ENCODE measurements at places on chromosomes 1 and 21.

- no peak for DNase-seq
Observed at GRCh38 chr1:38125016-38125415, 78.4 kb upstream of the POU3F1 start.

GRCh38 chr21:31460980-31461379, 116.9 kb upstream of the TIAM1 start:
- no peak for DNase-seq

DNA sequence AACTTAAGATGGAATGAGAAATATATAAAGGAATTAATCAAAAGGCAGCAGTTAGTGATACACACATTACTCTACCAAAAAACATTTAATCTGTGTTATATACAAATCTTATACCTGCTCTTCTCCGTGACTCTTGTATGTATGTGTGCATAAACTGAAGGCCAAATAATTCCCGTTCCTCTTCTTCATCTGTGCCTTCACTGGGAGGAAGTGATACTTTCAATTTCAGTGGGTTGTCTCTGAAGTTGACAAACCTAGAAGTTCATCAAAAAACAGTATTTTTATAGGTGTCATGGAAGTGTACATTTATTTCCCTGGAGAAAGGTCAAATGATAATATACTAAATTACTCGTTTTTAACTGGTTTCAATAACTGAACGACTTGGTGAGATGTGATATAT, 19.3 kb downstream of the TRMT13 start:
- DNase-seq: peak; percentile 25

DNA sequence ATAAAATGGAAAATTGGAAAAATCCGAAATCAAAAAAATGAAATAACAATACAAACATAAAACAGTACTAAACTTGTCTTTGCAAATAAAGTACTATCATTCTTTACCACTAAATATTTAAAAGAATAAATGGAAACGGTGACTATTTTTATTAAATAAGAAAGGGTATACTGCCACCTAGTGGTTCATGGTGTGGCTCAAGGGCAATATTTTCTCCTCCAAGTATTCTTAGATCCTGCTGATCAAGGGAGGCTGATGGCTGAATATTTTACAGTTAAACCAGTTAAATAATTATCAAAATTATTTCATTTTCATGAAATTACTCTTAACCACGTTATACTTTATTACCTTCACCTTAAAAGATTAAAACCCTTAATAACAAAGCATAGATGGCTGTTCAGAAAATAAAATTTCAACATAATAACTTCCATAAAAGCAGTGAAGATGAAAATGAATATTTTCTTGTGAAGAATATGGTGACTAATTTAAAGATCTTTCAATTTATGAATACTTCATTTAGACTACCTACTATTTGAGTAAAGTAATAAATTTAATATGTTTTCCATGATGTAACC, 1793.9 kb downstream of the NCAM2 start:
- DNase-seq: peak; percentile 24

GRCh38 chr21:17779496-17779895, 39.7 kb downstream of the C21orf91 start:
- peak; percentile 86 for DNase-seq

DNA sequence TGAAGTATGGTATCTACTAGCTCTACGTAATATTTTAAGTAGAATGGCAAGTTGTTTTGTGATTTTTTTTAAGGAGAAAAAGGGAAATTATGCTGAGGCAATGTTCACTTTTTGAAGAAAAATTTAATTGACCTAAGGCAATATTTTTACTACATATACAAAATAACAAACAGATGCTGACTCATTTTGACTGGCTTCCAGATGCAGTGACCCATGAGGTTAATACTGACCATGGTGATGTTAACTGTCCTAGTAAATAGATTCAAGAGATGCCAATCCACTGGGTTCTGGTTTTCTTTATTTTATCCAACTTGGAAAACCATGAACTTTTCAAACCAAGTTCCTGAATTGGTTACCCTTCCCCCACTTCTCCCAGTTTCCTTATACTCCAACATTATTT, 154.9 kb downstream of the CRB1 start:
- DNase-seq: no peak

- no peak for DNase-seq
Observed at GRCh38 chr1:154938604-154939399, 2.3 kb upstream of the PMVK start.

DNA sequence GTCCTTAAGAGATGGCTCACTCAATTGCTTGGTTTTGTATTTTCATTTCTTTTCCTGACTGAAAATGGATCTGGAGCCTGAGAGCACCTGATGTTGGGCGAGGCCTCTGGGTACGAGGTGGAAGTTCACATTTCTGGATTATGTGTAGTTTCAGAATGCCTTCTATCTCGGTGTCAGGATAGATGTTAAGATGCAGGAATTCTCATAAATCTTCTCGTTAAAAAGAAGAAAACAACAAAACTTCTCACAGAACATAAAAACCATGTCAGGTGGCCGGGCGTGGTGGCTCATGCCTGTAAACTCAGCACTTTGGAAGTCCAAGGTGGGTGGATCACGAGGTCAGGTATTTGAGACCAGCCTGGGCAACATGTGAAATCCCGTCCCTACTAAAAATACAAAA, 101.8 kb downstream of the RHOU start:
- no peak for DNase-seq

- DNase-seq: no peak
Observed at GRCh38 chr1:119713749-119714456, 2.2 kb downstream of the PHGDH start.
